ENCODE measurements at places on chromosomes 2 and 18.

DNA sequence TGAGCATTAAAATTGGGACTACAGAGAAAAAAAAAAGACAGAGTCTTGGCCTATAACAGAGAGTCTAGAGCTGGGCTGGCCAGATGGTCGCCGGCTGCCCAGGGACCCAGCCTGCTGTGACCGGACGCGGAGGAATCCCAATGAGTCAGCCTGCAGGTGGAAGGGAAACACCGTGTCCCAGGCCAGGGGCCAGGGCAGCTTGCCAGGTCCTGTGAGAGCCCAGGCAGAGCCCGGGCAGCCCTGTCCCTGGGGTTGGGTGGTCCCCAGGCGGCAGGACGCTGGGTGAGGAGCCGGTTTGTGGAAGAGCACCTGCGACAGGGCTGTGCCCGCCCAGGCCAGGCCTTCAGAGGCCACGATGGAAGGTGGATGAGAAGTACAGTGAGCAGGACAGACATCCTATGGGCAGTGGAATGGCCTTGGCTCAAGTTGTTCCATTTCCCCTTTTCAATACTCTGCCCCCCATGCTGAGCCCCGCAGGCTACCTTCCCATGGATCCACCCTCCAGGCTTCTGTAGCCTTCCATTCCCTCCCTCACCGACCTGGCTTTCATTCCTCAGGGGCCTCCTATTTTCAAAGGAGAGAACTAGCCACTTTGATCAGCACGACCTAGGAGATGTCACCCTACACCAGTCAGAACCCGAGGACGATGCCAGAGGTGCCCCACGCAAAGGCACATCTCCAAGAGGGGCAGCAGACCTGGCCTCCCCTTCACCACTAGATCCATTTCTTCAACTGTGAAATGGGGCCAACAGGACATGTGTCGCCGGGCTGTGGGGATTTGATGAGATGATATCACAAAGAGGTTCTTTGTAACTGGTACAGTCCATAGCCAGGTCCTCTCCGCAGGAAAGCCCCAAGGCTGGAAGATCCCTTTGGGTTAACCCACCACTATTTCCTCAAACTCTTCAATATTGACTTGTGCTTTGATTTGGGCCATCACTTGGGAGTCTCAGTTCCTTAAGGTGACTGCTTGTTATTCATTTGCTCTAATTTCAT, 87.5 kb downstream of the POLR1A start:
- DNase-seq = no peak

- no peak for DNase-seq
Measured at GRCh38 chr2:190350371-190350770, 7.0 kb downstream of the INPP1 start.

DNA sequence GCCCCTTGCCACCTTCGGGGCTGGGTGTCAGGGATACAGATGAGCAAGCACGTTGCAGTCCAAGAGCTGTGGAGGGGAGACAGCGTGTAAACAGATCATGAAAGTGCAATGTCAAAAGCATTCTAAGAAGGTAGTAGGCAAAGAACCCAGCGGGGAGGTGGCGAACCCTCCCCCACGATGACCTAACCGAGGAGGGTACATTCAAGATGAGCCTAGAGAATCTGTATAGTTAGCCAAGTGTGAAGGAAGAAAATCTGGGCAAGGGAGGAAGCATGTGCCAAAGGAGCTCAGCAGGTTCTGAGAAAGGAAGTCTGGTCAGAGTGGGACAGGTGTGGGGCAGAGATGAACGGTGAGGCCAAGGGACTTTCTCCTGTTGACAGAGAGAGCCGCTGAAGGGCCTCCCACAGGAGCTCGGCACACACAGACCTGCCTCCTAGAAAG, 106.9 kb downstream of the SP3 start:
- DNase-seq = no peak

GRCh38 chr18:75089748-75090327, 119.1 kb downstream of the PTGR3 start:
- DNase-seq = no peak

- no peak for DNase-seq
Measured at GRCh38 chr18:9617006-9617542, 2.7 kb upstream of the PPP4R1 start.

DNA sequence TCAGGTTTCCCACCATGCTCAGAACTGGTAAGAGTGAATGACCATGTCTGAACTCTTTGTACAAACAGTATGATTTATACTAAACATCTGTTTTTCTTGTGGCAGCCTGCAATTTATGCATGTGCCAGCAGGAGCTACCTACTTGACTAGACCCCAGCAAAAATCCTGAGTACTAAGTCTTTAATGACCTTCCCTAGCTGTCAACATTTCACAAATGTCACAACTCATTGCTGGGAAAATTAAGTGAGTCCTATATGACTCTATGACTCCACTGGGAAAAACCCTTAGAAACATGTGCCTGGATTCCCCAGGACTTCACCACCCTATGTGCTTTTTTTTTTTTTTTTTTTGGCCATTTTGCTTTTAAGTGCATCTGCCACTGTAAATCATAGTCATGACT, 1225.8 kb downstream of the SUCLG1 start:
- DNase-seq = no peak

GRCh38 chr2:154693741-154694340, 4.7 kb upstream of the KCNJ3 start:
- DNase-seq = no peak

DNA sequence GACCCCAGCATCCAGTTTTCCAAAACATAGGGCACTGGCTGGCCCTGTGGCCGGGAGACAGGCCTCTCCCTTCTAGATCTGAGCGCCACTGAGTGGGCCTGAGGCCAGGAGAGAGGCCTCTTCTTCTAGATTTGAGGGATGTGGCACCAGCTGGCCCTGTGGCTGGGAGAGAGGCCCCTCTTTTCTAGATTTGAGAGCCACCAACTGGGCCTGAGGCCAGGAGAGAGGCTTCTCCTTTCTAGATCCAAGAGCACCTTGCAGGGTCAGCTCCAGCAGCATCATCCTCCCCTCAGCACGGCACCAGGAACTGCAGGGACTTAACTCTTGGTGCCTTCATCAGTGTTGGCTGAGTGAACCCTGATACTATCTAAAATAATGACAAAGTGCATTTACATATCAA, 114.3 kb upstream of the ALKAL2 start:
- no peak for DNase-seq

- peak; percentile 42 for DNase-seq
Measured at GRCh38 chr2:238945433-238946150, 97.7 kb downstream of the TWIST2 start.

GRCh38 chr2:73059106-73059505, 12.4 kb downstream of the SFXN5 start:
- no peak for DNase-seq

DNA sequence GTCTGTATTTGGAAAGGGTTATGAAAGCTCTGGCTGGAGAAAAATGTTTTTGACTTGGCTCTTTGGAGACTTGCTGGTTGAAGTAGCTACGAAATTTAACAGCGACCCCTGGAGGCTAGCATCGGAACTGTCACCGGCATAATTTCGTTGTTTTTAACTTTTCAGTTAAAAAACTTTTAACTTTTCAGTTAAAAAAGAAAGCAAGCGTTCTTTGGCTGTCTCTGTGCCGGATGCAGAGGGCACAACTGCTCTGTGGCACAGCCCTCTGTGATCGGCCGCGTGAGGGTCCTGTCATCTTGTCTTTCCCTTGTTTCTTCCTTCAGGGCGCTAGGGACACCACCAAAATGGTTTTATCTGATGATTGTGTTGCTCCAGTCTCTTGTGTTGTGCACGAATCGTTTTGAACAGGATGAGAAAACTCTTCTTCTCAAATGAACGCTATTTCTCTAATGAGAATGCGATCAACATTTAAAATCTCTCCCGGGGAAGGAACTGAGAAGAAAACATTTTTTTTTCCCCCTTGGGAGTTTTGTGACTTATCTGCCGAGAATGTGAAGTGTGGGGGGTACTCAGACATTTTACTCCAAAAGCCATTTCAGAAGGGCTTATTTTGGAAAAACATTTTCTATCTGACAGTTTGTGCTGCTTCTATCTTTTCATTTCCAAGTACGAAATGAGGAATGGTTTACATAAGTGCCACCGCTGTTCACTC, 57.1 kb downstream of the ADCYAP1 start:
- DNase-seq = no peak

GRCh38 chr2:20175931-20176330, 49.0 kb downstream of the SDC1 start:
- no peak for DNase-seq

DNA sequence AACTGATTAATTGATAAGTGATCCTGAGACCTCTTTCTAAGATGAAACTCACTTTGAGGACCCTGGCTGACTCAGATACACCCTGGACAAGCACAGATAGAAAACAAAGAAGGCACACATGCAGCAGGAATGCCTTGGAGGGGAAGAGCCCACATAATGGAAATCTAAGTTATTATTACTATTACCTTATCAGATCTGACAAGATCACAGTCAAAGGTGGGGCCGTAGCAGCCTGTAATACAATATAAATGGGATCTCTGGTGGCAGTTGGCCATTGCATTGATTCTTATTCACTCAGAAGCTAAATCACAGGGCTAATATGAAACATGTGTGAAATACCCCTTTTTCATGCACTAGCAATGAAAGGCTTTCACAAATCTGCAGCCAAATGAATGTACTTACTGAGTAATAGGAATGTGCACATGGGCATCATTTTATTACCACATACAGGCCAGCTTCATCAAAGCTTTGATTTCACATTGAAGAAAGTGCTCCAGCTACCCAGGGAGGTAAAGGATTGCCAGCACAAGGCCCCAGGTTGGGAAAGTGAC, 84.0 kb downstream of the ZBTB7C start:
- DNase-seq = no peak

- DNase-seq = no peak
Measured at GRCh38 chr2:8312221-8312620, 369.6 kb upstream of the ID2 start.

- DNase-seq = no peak
Measured at GRCh38 chr2:39937621-39938020, 158.6 kb upstream of the THUMPD2 start.

DNA sequence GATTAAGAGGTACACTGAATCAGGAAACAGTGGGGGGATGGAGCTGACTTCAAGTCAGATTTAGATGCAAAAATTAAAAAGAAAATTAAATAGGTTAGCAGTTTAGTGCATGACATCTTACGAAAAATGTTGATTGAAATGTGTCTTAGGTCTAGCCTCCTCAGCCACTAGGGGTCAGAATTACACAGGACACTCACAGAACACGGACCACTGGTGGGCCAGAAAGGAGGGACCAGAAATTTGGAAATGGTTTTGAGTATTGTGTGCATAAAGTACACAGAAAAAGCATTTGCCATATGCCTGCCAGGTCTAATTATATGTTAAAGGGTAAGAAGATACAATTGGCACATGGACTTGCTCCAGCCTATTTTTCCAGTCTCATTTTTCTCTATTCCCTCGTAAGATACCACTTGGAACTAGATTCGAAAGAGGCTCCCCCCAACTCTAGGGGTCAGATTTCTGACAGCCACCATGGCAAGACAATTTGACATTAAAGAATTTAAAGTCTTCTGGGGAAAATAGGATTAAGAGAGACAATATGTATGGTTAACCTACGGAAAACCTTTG, 550.2 kb upstream of the SETBP1 start:
- peak; percentile 20 for DNase-seq

DNA sequence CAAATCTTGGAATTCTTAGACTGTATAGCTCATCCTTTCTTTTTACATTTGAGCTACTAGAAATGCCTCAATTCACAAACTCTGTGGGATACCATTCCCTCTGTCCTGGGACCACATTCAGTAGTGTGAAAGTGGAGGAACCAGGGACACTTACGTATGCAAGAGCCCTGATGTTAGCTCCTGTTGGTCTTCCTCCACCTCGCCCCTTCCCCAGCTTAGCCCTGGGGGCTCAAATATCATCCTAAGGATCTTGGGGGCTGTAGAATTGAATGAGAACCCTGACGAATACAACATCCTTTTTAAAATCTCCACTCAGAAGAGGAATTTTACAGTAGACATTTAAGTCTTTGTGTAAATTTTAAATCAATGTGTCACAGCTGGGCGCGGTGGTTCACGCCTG, 65.2 kb upstream of the RAPH1 start:
- peak; percentile 70 for DNase-seq

DNA sequence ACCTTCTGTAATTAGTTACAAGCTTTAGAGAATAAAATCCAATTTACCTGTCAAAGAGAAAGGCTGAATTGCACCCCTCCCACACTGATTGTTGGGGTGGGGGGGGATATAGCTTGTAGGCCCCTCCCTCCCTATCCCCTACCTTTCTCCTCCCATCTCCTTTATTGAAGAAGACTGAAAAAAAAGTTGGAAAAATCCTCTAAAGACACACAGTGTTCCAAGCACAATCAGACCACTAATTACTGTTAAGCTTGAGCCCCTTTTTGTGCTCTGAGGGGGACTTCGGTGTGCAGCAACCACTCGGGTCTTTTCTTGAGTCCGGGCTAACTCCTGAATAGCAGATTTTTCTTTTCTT, 43.0 kb upstream of the FZD5 start:
- no peak for DNase-seq

- no peak for DNase-seq
Measured at GRCh38 chr2:42008241-42008921, 39.4 kb upstream of the PKDCC start.

GRCh38 chr2:166240387-166241313, 112.8 kb upstream of the SCN1A start:
- DNase-seq = no peak

GRCh38 chr2:9673914-9674481, 43.2 kb upstream of the YWHAQ start:
- no peak for DNase-seq

DNA sequence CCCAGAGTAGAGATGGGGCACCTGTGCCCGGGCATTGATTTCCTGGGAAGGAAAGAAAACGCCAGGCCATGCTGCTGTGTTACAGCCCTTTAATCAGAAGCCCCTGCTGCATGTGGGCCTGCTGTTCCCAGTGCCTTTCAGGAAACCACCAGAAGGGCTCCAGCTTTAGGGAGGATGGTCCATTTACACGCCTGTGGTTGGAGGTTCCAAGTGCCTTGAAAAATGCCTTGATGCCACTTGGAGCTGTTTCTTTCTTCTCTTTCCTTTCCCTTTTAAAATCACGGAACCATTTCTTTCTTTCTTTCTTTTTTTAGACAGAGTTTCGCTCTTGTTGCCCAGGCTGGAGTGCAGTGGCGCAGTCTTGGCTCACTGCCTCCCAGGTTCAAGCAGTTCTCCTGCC, 60.5 kb downstream of the AGAP1 start:
- no peak for DNase-seq

DNA sequence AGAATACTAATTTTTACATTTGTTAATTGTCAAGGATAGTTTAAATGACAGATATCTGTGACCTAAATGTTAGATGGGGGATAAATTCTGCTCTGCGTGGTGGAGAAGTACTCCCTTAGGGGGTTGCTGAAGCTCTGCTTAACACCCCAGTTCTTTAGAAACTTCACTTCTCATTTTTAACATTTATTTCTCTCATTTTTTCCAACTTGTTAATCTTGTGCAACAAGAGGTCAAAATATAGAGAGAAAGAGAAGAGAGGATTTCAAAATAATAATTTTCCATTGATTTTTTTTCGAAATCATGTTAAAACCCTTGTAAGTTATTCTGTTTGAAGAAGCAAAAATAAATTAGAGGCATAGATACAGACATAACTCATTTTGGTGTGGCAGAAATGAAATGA, 61.3 kb upstream of the SLC8A1 start:
- DNase-seq = no peak

- DNase-seq = no peak
Measured at GRCh38 chr2:238162846-238163441, 4.2 kb downstream of the ERFE start.

- DNase-seq = no peak
Measured at GRCh38 chr2:180144338-180144813, 137.3 kb upstream of the CWC22 start.

- no peak for DNase-seq
Measured at GRCh38 chr2:197926673-197927072, 122.3 kb downstream of the PLCL1 start.

Measured in iPS DF 19.7 (cell line).